Activated naive CD4-positive, alpha-beta T cell (primary cell): ENCODE measurements at places on chromosomes 2 and 18.

GRCh38 chr2:55136138-55136541 lies 85.9 kb upstream of the RTN4 start:
- no peak for DNase-seq

DNA sequence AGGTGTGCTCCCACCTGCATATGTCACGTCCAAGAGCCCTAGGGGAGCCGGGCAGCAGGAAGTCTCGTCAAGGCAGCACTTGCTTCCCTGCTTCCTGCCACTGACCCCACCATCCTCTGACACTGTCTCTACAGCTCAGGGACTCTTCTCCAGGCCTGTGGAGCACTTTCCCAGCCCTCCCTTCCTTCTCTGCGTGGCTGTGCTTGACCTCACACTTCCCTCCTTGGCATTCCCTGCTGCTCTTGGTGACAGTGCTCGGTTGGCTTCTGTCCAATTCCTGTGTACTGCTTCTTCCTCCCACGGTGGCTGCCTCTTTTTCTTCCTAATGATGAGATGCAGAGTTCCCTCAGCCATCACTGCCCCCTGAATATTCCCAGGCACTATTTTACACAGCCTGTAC lies 2.8 kb downstream of the CIDEA start:
- no peak for DNase-seq

DNA sequence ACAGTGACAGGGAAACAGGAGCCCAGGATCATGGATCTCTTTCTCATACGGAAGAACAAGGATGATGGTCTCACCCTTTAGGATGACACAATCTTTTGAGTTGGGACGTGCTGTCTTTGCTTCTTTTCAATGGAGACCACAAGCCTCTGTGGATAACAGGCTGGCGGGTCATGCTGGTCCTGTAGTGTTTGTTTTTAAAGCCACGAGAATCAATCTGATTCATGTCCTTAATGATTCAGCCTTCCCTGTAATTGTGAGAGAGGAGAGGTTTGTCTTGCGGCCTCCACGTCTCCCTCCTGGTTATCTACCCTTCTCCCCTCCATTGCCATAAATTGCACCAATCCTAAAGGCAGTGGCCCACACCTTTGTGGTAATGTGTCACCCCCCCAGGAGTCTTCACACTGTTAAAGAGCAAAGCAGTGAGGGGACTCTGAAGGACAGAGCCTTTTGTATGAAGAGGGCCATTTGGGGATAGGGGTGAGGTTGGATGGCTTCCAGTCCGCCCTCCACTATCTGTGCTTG lies 87.7 kb upstream of the TGFA start:
- no peak for DNase-seq

- DNase-seq, result no peak
These were observed 315.3 kb upstream of the GULP1 start for GRCh38 chr2:187976259-187976985.

GRCh38 chr2:16425462-16426336 lies 239.9 kb downstream of the CYRIA start:
- DNase-seq, result no peak

GRCh38 chr2:23828986-23829385 lies 97.9 kb downstream of the ATAD2B start:
- no peak for DNase-seq

GRCh38 chr2:57567245-57567644 lies 479.4 kb upstream of the VRK2 start:
- no peak for DNase-seq

DNA sequence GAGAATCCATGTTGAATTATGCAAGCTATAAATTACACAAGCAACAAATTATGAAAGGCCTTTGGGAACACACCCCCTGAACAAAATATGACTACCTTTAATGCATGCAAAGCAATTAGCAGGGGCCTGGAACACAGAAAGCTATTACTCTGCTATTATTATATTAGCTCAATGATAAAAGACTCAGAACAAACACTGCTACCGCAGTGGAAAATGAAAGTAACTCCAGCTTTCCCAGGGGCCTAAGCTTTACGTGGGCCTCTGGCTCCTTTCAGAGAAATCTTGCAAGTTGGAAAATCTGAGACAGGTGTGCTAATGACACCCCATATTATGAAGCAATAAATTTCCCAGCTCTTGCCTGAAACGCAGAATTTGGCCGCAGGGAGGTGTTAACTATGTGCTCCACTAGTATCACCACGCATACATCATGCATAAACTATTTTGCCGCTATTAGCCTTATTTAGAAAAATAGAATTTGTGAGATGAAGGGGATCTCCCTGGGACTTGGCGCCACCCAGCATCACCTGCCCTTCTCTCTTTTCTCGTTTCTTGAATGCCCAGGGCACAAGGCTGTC lies 321.6 kb upstream of the LYPD1 start:
- no peak for DNase-seq

DNA sequence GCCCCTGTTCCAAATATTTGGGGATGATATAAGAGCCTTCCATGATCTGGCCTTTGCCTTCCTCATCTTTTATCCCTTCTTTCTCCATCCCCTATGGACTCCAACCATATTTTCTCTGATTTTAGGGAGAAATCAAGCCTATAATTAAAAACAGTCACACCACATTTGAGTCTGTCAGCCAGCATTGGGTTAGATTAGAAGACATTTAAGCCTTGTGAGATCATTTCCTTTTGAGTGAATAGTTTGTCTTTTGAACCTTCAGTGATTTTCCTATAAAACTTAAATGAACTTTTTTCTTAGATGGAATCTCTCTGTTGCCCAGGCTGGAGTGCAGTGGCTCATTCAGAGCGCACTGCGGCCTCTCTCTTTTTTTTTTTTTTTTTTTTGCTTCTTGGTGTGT lies 7.6 kb upstream of the C18orf32 start:
- DNase-seq, result no peak

- no peak for DNase-seq
These were observed 50.2 kb downstream of the ODC1 start for GRCh38 chr2:10397878-10398277.

DNA sequence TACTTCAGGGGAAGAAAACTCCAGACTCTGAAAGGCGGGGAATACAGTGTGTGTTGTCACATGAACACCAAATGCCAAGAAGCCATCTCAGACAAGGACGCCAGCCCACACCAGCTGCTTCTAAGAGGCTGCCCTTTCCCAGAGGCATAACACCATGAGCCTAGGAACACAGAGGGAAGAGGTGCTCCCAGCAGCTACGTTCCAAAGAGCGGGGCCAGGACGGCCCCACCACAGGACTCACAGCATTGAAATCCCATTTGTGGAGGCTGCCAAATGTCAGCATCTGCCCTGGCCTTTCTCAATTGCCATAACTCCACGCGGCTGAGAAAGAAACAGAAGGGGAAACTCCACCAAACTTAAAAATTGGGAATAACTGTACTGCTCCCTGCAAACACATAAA lies 20.1 kb upstream of the ID2 start:
- DNase-seq, result no peak

DNA sequence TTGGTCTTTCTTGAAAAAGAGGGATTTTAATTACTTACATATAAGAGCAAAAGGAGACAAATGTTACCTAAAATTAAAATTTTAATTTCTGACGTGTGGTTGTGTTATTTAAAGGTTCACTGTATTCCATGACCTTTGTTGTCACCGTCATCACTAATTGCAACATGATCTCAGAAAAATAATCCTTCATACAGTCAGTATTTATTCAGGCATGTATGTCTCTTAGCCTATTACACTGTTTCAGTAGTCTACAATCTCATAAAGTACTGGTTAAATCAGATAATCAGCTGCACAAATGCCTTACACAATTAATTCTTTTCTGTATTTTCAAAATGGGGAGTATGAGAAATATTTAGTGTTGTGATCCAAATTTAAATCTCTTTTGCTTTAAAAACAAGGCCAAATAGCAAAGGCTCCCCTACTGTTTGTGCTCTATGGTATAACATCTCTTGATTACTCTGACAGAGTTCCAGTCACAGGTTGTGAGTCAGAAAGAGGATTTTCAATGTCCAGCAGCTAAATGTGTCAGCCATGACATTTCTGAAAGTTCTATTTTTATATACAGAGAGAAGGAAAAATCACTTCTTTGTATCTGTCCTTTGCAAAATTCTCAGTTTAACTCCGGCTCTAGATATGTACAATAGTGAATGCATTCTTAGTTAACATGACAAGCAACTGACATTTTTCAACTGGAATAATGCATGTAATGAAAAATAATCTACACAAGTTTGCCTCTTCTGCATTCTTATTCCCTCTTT lies 184.0 kb downstream of the FIGN start:
- no peak for DNase-seq

DNA sequence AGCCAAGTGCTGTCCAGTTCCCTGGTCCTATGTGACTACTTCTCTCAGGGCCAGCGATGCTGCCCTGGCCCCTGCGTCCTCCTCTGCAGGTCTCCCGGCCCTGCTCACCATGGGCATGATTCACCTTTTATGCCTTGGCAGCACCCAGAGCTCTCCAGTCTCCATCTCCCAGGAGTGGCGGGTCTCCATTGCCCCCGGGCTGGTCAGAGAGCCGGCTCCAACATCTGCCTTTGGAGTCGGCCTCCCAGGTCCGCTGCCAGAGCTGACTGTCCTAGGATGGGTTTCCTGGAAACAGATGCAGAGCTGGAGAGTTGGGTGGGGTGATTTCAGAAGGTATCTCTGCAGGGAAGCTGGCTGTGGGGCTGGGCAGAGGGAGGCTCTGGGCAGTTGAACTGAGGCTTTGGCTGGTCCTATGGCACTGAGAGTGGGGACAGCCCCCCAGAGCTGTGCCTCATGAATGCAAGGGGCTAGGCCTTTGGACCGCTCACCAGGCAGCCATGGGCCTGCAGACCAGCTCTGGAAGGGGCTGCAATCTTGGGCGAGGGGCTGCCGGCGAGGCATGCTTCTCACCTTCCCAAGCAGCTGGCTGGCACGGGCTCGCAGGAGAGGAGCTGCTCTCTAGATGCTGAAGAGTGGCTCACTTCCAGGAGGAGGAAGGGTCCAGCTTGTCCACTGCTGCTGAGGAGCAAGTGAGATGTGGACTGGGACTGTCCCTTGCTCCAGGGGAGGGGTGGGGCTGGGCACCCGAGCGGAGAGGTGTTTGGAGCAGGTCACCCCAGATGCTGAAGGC lies 59.8 kb upstream of the HS6ST1 start:
- DNase-seq, result no peak

DNA sequence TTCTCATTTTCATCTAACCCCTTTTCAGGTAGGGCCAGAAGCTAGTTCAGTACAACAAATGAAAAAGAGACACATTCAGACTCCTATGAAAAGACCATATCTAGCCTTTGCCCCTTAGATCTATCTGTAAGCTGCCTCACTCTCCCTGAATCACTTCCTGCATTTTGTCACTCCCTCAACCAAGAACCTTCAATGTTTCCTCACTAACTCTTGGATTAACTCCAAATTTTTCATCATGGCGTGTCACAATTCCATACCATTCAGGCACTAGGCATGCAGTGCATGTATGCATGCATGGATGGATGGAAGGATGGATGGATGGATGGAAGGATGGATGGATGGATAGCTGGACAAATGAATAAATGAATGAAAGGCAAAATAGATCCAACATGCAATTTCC lies 356.9 kb downstream of the TNS1 start:
- no peak for DNase-seq

- no peak for DNase-seq
These were observed 32.1 kb downstream of the NAT8 start for GRCh38 chr2:73610111-73610510.

DNA sequence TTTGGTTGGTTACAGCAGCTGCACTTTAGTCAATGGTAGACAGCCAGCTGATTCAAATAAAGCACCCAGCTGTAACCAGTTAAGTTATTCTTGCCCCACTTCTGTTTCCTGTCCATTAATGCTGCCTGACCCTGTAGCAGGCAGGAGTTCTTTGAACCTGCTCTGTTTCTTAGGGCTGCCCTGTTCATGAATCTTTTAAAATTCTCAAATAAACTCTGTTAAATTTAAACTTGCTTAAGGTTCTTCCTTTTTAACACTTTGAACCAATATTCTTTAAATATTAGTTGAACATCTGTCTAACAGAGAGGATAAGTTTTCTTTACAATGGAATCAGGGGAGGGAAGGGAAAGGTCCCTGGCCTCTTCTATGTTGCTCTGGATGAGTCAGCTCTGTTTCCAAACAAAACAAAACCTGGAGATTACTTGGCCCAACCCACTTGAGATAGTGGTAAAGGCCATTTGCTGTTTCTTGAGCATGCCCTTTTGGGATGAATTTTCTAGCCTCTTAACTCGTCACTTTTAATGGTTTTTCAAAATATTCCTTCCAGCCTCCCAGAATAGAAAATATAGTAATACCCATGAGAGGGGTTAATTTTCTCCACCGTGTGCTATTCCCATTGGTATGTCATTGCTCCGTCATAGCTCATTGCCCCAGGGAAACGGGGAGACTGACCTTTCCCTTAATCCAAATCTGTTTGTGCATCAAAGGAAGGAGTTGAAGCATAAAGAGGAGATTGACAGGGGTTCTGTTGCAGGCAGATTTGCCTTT lies 112.1 kb upstream of the FHL2 start:
- no peak for DNase-seq

DNA sequence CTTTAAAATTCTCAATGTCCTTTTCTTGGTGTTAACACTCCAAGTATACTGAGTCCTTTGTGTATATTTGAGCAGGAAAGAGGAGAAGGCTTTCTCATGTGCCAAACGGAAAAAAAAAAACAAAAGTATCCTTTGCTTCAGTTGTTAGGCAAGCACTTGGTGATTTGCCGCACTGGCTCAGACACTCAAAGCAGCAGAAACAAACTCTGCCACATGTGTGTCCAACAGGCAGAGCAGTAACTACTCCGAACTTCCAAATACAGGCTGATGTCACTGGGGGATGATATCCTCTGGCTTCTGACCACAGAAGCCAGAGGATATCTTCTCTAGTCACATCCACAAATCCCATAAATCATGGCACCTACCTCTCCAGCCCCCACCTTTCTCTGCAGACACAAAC lies 108.0 kb upstream of the SALL3 start:
- DNase-seq, result no peak

DNA sequence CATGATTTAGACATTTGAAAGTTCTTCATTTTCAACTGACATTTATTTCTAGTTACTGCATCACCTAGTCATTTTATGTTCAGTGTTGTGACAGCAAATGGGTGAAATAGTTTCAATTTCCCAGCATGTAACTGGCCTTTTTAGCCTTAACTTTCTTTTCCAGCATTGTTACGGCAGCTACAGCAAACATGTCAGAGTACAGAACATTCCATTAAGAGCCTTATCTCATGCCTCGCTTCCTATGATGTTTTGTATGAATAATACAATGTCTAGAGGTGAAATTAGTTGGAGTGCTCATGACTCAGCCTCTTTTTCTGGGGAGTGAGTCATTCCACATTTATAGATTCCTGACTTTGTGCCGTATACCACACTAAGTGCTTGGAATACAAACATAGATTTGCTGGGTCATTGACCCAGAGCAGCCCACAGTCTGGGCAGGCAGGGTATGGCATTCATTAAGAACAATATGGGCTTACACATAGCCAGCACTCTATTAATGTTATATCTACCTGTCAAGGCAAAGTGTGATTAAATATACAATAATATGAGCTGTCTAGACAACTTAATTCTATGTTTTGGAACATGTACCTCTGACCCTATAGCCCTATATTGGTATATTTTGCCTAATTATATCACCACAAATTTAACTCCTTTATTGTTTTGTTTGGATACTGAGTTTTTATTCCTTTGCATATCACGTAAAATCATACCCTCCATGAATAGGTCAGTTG lies 72.2 kb downstream of the MAP2 start:
- no peak for DNase-seq
